ENCODE measurements at places on chromosomes 1 and 21.

GRCh38 chr21:25790122-25790877, 55.5 kb downstream of the GABPA start:
- DNase-seq = no peak

DNA sequence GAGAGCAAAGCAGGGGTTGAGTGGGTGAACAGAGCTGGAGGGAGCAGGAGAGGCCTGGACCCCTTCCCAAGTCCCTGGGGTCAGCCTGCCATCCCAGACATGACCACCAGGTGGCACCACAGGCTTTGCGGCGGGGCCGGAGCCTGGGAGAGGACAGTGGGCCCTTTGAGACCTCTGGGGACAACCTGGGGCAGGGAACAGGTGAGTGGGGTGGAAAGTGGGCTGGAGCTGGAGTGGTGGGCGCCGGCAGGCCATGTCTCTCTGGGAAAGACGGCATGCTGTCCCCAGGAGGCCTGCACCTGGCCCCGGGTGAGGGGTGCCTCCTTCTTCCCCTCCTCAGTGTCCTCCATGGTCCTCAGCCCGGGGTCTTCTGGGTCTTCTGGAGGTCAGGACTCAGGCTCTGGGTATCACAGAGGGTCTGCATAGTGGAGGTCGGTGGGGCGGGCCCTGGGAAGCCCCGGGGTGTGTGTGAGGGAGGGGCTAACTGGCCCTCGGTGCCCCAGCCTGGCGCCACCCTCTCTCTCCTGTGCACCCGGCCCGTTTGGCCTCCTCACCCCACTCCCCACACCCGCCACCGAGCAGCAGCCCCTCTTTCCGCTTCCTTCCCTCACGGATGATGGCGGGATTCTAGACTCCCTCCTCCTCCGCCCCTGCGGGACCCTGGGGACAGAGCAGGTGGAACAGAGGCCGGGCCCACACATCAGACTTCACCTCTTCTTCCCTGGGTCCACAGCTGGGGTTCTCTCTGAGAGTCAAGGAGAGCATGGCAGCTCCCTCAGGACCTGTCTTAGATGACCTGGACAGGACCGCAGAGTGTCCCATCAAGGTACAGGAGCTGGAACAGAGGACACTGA, 28.5 kb upstream of the PKP1 start:
- DNase-seq = no peak

- DNase-seq = no peak
Measured at GRCh38 chr1:165397944-165398343, 41.4 kb upstream of the LMX1A start.

- no peak for DNase-seq
Measured at GRCh38 chr21:35484851-35485250, 435.7 kb upstream of the RUNX1 start.

DNA sequence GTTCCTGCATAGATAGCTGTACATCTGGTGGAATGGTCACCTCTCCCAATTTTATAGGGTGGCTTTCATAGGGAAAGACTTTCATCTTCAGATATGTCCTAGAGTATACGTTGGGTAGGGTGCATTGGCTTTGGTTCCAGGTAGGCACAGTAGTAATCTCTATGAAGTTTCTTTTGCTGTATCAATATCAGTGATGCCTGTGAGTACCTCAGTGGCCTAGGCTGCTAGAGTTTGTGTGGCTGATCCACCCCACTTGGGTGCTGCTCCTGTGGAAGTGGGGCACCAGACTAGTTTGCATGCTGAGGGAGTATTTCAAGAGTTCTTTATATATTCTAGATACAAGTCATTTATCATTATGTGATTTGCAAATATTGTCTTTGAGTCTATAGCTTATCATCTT, 370.5 kb upstream of the VAMP3 start:
- DNase-seq = no peak

- no peak for DNase-seq
Measured at GRCh38 chr1:10727751-10728232, 68.7 kb downstream of the CASZ1 start.

All from CD4-positive, alpha-beta T cell treated with Interferon gamma for 1 hour (primary cell).